ENCODE measurements at places on chromosomes 4 and X.

- no peak for DNase-seq
Measured at GRCh38 chrX:131746491-131746968, 202.7 kb downstream of the OR13H1 start.

GRCh38 chr4:89298155-89298554 is 9.4 kb downstream of the GPRIN3 start:
- no peak for DNase-seq

DNA sequence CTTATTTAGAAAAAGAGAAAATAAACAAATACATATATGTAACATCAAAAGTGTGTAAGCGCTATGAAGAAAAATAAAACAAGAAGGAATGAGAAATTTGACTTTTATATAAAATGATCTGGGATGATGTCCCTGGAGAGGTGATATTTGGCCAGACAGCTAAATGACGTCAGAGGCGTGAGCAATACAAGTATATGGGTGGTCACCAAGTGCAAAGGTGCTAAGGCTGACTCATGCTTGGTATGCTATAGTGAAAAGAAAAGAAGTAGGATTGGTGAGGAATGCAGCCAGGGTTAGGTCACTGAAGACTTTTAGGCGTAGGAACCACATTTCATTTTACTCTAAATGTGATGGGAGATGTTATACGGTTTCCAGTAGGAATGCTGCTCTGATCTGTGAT is 1049.1 kb upstream of the TENM3 start:
- no peak for DNase-seq

GRCh38 chr4:173038192-173038896 is 130.3 kb upstream of the GALNT7 start:
- no peak for DNase-seq

DNA sequence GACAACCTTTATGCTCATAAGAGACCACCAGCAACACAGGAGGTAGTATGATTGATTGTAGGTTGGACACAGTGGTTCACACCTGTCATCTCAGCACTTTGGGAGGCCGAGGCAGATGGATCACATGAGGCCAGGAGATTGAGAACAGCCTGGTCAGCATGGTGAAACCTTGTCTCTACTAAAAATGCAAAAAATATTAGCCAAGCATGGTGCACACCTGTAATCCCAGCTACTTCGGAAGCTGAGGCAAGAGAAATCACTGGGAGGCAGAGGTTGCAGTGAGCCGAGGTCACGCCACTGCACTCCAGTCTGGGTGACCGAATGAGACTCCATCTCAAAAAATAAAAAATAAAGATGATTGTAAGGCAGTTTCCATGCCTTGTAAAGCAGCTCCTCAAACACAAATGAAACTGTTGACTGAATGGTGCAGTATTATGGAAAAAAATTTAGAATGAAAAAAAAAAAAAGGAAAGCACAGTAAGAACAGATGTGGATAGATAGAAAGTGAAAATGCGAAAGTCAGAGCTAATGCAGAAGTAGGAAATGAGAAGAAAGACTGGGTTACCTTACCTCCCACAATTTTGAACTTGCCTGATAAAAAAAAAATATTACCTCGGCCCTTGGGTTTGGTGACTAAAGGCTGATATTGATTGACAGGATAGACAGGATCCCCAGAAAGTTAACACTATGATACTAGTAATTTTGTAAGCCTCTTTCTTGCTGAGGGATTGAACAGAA is 249.2 kb upstream of the TRAM1L1 start:
- DNase-seq, result no peak

GRCh38 chr4:156677131-156677531 is 294.5 kb downstream of the PDGFC start:
- no peak for DNase-seq

- no peak for DNase-seq
Measured at GRCh38 chrX:127764674-127765073, 287.5 kb downstream of the ACTRT1 start.

GRCh38 chr4:182091128-182091527 is 152.1 kb upstream of the TENM3 start:
- DNase-seq, result no peak

DNA sequence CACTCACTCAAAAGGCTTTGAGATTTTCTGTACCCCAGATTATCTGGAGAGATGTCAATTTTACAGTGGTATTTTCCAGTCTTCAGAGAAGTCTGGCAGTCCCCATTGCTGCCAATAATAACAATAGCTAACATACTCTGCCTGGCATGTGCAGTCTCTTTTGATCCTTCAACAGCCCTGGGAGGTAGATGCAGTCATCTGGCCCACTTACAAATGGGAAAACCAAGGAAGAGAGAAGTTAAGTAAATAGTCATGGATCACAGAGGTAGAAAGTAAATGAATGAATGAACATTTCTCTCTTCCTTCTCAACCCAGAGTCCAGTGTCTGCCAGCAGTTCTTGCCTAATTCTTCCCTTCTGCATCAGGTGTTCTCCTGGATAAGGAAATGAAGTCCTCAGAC is 113.0 kb upstream of the EDNRA start:
- no peak for DNase-seq

GRCh38 chr4:74590476-74590875 is 145.5 kb downstream of the AREG start:
- DNase-seq, result no peak

DNA sequence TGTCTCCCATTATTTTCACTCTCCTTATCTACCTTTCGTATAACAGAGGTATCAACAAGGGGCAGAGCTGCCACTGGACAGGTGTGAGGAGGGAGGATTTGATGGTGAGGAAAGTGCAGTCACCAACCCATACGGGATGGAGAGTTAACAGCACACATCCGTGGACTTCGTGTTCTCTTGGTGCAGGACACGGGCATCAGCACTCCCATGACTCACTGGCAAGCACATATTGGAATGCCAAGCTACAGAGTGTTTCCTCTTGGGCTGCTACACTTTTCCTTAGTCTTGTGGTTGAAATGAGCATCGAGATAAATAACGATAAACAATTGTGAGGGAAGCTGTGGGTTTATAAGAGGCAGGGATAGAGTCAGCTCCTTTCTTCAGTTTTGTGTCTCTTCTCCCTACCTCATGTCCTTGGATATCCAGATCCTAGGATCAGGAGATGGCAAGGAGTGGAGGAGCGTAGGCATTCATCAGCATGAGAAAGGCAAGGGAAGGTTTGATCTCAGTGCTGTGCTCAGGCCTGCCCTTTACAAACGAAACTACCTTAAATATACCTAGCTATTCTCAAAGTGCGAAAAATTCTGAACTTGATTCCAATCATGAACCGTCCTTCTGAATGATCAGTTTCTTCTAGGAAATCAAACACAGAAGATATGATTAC is 96.3 kb downstream of the ZNF827 start:
- DNase-seq, result no peak

- DNase-seq, result no peak
Measured at GRCh38 chrX:122475306-122475705, 708.8 kb upstream of the GRIA3 start.

- DNase-seq, result no peak
Measured at GRCh38 chrX:149715468-149715867, 3.6 kb downstream of the MAGEA11 start.

- DNase-seq, result no peak
Measured at GRCh38 chr4:140071806-140072205, 82.2 kb downstream of the MAML3 start.

DNA sequence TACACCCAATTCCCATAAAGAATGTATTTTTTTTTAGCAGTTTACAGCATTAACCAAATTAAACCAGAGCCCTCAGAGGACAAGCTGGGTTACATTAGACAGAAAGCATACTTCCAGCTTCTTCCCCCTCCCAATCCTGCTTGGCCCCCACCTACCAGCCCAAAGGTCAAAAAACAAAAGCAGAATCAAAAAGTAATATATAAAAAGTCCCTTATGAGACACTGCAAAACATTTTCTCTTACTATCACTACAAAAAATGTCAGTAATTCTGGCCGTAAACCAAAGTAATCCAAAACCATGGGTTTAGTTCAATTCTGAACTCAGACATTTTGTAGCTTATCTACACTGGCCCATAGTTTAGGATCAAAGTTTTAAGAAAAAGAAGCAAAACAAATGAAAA is 38.0 kb downstream of the APBB2 start:
- DNase-seq, result no peak

DNA sequence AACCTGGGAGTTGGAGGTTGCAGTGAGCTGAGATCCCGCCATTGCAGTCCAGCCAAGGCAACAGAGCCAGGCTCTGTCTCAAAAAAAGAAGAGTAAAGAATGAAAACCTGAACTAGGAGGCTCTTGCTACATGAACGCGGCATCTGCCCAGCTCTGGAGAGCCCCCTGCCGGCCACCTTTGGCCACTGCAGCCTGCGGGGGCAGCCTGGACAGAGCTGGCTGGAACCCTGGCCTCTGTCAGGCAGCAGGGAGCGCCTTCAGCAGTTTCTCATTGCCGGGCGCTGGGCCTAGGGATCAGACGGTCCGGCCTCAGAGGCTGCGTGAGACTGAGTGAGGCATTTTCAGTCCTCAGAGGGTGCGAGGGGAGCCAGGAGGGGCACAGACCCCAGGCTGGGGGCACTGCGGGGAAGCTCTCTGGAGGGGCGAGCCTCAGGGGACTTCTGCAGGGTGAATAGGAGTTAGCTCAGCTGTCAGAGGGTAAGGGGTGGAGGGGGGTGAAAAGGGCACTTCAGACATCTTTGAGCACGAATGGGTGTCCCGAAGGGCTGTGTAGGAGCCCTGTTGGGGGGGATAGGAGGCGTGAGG is 17.5 kb downstream of the DOK7 start:
- DNase-seq, result peak; percentile 84

- DNase-seq, result peak; percentile 51
Measured at GRCh38 chr4:40908702-40909362, 159.1 kb downstream of the NSUN7 start.

GRCh38 chr4:5774416-5775036 is 63.5 kb downstream of the EVC start:
- no peak for DNase-seq

DNA sequence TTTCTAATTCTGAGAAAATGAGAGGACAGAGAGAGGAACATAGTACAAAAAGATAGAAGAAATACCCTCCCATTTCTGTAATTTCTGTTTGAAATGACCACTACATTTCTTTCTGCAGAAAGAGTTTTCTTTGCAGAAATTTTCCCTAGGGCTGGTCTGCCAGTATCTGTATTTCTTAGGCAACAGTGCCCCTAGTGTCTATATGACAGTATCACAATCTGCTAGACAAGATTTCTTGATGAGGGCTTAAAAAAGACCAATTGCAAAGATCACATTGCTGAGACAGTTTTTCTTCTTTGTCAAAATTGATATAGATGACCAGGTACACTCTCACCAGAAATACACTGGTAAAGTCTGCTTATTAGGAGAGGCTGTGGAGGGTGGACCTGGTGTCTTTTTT is 81.0 kb upstream of the ZDHHC15 start:
- no peak for DNase-seq

DNA sequence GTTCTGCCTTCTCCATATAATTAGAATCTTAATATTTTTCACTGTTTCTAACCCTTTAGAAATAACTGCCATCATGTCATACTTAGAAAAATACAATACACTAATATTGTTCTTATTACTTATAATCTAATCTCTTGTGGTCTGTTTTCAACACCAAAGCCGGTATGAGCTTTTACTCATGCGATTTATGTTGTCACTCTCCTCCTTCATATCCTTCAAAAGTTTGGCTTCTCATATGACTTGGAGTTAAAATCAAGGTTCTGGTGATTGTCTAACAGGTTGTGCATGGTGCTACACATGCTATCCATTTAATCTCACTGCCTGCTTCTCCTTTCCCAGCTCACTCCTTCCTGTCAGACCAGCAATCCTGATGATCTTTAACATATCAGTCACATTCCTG is 1392.9 kb downstream of the ARAP2 start:
- DNase-seq, result no peak

- no peak for DNase-seq
Measured at GRCh38 chr4:75921910-75922309, 18.9 kb downstream of the NAAA start.

GRCh38 chr4:105092356-105092755 is 54.3 kb upstream of the TET2 start:
- no peak for DNase-seq

GRCh38 chr4:110589297-110589696 is 33.6 kb downstream of the PITX2 start:
- no peak for DNase-seq

GRCh38 chr4:111854494-111855087 is 290.7 kb upstream of the FAM241A start:
- no peak for DNase-seq

DNA sequence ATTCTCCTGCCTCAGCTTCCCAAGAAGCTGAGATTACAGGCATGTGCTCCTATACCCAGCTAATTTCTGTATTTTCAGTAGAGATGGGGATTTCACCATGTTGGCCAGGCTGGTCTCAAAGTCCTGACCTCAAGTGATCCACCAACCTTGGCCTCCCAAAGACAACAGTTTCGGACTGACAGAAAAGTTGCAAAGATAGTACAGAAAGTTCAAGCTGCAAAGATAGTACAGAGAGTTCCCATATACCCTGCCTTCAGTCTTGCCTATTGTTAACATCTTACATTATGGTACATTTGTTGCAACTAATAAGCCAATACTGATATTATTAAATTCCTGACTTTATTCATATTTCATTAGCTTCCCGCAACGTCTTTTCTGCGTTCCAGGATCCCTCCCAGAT is 65.8 kb downstream of the SUPT20HL2 start:
- DNase-seq, result no peak

DNA sequence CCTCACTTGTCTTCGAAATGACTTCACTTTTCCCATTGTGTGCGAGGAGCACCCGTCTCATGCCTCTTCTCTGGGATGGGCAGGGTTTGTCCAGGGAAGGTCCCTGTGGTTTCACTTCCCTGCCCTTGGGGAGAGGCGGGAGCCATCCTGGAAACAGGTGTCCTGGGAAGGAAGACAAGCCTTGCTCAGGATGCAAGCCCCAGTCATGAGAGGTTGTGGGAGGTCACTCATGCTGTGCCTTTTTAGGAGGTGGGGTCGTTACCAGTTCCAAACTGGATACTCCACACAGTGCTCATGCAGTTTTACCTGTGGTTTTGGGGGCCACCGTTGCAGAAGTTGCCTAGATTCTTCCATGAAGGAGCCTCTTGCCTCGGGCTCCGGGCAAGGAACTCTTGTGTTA is 3.8 kb downstream of the RGS12 start:
- no peak for DNase-seq

DNA sequence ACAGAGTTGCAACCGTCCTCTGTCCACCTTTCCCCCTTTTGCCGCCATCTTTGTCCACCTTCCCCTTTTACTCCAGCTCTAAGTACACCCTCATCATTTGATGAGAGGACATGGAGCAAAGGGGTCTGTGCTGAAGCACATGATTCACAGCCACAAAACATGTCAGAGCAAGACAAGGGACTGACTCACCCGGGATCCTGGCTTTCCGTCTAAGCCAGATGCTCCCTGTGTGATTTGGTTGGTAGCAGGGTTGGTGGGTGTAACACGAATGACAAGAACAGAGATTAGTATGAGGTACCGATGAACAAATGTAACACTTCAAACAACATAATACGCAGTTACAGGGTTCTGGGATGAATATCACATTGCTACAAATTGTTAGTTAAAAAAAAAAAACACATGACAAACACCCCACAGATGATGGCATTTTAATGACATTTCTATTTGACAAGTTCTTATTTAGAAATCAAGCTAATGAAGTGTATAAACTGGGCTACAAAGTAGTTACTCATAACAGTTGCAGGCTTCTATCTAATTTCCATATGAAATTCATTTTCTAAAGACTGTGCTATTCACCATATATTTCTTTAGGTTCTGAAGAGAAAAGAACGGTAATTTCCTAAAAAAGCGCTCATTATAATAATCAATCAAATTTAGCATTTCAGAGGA is 71.4 kb upstream of the ETNPPL start:
- no peak for DNase-seq

- DNase-seq, result no peak
Measured at GRCh38 chr4:26594778-26595177, 10.9 kb downstream of the TBC1D19 start.

GRCh38 chr4:120857312-120857711 is 65.2 kb downstream of the PRDM5 start:
- DNase-seq, result no peak

Data from posterior cingulate gyrus (tissue), 11 donors.